ENCODE measurements at places on chromosomes 16 and 17.

DNA sequence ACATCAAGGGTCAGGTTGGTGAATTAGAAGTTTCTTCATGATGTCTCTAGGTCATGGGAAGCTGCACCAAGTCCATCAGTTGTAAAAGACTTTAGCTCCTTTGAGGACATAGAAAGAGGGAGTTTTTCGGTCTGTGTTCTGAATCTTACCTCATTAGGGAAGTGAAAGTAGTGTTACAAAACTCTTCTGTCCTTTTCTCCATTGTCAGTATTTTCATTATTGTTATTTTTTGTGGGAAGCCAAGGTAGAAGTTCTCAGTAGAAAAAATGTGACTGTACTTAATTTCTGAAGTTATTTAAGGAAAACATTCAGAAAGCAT is 24.2 kb downstream of the MAP3K3 start:
- no peak for DNase-seq

DNA sequence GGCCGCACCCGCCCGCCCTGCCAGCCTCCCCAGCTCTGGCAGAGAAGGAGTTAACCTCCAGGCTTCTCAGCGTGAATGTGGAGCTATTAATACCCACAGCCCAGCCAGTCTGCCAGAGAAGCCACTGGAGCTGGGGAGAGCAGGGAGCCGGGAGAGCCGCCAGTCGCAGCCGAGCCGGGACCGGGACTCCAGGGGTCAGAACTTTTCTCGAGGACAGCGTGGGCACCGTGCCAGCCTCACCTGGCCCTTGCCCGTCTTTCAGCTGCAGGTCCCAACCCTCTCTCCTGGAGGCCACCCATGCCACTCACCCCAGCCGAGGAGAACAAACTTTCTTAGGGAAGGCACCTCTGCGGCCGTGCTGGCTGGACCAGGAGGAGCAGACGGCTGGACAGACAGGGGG is 33.8 kb upstream of the SBK1 start:
- no peak for DNase-seq

DNA sequence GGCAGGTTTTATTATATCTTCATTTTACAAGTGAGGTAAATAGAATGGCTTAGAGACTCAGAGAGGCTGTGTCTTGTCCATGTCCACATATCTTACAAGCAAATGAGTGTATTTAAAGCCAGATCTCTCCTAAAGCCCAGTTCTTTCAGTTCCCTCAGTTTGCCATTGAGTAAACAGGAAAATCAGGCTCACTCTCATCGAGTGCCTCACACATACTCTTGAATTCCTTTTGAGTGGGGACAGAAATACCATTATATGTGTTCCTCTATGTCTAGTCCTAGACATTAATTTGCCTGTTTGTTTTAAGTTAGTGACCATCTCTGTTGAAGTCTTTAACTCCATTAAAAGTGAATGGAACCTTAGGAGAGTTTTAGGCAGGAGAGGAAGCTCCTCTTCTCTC is 40.1 kb downstream of the BPTF start:
- no peak for DNase-seq

DNA sequence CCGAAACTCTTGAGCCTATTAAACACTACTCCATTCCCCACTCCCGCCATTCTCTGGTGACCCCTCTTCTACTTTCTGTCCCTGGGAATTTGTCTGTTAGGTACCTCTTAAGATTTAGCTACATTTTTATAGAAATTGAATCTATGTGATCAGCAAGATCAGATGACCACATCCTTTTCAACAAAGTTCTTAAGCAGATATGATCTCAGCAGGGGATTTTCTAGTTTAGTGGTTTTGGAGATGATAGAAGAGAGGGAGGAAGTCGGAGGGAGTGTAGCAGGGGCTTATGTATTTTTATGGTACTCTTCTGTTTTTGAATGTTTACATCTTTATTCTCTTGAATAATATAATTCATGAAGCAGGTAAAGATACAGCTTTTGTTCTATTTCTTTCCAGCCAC is 40.8 kb downstream of the RPA1 start:
- DNase-seq, result no peak

- DNase-seq, result no peak
Observed at GRCh38 chr16:72928090-72928981, 119.6 kb downstream of the ZFHX3 start.

- DNase-seq, result no peak
Observed at GRCh38 chr17:72165867-72166439, 45.1 kb downstream of the SOX9 start.

DNA sequence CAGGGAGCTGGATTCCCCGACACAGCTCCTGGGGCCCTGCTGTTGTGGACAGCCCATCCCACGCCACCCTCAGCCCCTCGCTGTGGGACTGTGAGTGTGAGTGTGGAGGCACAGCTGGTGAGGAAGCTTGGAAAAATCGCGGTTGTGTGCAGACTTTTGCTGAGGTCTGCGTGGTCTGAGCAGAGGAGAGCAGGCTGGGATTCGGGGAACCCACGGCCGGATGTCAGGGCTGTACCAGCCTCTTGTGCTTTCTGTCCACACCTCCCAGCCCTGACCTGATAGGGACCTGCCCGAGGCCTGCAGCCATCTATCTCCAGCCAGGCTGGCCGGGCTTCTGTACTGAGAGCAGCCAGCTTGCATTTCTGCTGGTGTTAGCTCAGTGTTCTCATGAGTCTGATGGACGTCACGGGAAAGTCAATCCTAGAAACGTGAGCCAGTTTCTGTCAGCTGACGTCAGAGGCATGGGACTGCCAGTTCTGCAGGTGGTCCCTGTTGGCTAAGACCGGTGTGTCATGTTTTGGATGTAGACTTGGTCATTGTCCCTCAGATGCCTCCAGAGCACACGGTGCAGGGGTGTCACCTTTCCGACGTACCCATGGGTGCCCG is 72.8 kb upstream of the ZNF750 start:
- DNase-seq, result no peak

All from effector memory CD8-positive, alpha-beta T cell (primary cell).